ENCODE measurements at places on chromosomes 4 and X.

DNA sequence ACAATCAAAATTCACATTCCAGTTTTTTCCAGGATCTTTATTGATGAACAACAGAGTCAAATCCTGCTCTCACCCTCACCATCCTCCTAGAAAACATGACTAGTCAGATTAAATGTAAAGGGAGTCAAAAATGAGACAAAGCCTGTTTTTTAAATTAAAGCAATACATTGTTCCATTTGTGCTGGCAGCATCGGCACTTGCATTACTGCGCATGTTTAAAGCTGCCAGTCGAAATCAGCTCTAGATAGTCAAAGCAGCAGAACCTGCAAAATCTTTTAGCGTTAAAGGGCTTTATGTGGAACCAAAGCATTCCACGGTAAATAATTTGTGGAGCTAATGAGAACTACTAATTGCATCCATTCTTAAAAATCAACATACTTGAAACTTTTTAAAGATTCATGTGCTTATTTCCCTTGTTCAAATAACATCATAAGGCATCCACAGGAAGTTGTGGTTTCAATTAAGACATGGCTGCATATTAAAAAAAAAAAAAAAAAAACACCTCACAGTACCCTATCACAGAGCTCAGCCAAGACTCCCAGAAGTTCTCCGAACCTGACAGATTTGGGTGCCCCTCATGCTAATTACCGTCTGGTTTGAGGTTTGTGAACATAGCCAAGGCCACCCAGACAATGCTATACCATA is 82.2 kb downstream of the SH3KBP1 start:
- DNase-seq = no peak

- no peak for DNase-seq
Observed at GRCh38 chr4:110289601-110290100, 91.2 kb upstream of the ELOVL6 start.

DNA sequence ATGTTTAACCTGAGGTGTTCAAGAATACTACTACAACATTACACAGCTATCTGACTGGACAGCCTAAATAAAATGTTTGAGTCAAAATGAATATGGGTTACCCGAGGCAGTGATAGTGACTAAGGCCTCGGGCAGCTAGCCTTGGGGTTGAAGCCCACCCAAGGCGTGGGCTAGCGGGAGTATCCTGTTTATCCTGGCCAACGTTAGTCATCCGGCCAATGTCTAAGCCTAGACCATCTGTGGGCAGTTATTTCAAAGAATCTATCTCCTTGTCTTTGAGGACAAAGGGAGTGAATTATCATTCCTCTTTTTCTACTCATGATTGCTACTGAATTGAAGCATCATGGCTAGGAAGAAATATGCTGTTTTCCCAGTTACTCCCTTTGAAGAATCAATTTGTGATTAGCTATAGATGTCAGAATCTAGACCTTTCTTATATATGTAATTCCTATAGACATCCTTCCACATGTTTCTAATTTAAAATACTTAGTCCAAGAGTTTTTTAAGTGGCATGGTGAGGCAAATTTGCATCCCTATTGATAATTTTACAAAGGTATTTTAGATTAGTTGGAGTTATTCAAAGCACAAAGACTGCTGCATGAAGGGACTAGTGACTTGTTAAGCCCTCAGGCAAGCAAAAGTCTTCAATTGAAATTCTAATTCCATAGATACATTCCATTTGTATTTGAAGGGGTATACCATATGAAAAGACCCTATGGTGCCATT is 6.0 kb upstream of the PDGFC start:
- DNase-seq = no peak

DNA sequence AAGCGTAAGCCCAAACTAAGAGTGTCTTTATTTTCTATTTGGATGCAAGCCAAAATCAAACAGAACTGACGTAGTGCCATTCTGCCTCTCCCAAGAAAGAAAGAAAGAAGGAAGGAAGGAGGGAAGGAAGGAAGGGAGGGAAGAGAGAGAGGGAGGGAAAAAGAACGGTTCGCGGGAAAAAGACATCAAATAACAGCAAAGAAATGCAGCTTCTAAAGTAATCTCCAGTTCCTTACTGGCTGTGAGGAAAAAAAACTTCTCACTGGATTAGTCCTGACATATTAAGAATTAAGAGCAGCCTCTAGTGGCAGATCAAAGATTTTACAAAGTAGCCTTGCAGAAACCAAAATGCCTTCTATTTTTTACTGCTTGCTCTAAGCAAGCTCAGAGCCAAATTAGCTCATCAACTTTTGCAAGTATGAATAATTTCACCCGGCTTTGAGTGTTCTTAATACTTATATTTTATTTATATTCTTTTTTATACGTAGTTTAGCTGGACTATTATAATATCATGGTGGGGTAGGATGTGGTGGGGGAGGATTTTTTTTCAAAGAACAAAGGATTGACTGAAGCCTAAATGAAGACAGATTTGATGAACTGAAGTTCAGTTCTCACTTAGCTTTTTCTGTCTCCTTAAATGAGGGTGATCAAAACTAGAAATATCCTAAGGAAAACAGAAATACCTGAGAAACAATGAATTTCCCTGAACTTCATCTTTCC is 36.6 kb downstream of the PITX2 start:
- DNase-seq = no peak

GRCh38 chr4:181281451-181281850 is 961.8 kb upstream of the TENM3 start:
- DNase-seq = no peak

- DNase-seq = no peak
Observed at GRCh38 chr4:138869165-138869564, 146.4 kb upstream of the NOCT start.

DNA sequence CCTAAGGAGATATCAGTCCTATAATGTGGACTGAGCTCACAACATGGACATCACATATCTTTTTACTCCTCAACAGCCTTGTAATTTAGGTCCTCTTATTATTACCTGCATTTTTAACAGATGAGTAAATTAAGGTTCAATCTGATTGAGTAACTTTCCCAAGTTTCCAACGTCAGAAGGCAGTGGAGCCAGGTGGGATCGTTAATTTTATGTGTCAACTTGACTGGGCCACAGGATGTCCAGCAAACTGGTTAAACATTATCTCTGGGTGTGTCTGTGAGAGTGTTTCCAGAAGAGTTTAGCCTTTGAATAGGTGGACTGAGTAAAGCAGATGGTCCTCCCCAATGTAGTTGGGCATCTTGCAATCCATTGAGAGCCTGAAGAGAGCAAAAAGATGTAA is 59.0 kb upstream of the SLIT2 start:
- DNase-seq = no peak

DNA sequence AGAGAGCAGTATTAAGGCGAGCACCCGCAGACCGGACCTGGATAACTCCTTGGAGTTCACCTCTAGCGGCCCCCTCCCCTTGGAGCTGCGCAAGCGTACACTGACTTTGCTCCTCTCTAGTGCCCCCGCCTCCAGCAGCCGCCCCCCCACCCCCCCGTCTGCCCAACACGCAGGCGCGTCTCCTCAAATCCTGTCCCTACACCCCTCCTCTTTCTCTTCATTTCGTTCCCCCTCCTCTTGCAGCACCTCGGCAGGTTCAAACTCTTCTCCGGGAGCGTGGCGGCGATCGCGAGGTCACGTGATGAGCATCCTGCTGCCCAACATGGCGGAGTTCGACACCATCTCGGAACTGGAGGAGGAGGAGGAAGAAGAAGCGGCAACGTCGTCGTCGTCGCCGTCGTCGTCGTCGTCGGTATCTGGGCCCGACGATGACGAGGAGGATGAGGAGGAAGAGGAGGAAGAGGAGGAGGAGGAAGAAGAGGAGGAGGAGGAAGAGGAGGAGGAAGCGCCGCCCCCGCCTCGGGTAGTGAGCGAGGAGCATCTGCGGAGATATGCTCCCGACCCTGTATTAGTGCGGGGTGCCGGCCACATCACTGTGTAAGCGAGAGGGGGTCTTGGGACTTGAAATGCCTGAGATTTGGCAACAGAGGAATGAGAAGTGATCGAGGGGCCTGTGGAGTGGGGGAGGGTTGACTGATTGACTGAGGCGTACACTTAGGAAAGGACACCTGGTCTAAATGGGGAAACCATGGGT is at the start of gene CHIC1:
CHIC1 (plus strand) TSS at position 214 of the 754 bp plus-strand sequence; CDS start at position 302, 88 bp downstream.
- DNase-seq = peak; percentile 78

DNA sequence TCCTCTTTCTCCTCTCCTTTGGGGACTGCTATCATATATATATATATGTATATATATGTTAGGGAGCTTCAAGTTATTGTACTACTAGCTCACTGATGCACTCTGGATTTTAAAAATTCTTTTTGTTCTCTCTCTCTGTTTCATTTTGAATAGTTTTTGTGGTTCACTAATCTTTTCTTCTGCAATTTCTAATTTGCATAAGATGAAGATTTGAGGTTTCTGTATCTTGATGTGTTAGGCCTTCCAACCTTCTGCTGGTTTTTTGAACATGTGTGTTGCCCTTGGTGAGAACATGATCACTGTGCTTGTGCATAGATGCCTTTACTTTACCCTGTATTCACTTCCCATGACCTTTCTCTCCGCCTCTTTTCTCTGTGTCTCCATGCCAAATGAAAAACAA is 7.8 kb upstream of the ZNF718 start:
- DNase-seq = no peak

GRCh38 chr4:10853196-10853595 is 168.6 kb upstream of the CLNK start:
- no peak for DNase-seq

DNA sequence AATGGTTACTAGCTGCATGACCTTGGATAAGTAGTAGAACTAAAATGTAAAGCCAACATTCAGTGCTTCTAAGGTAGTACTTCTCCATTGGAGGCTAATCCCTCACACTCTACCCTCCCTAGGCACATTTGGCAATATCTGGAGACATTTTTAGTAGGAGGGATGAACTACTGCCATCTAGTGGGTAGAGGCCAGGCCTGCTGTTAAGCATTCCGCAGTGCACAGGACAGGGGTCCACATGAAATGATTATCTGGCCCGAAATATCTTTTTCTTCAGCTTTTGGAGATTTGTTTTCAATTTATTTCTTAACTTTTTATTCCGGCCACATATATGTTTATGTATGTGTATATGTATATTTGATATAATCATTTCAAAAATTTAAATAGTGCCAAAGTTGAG is 36.0 kb upstream of the SPANXC start:
- peak; percentile 54 for DNase-seq

DNA sequence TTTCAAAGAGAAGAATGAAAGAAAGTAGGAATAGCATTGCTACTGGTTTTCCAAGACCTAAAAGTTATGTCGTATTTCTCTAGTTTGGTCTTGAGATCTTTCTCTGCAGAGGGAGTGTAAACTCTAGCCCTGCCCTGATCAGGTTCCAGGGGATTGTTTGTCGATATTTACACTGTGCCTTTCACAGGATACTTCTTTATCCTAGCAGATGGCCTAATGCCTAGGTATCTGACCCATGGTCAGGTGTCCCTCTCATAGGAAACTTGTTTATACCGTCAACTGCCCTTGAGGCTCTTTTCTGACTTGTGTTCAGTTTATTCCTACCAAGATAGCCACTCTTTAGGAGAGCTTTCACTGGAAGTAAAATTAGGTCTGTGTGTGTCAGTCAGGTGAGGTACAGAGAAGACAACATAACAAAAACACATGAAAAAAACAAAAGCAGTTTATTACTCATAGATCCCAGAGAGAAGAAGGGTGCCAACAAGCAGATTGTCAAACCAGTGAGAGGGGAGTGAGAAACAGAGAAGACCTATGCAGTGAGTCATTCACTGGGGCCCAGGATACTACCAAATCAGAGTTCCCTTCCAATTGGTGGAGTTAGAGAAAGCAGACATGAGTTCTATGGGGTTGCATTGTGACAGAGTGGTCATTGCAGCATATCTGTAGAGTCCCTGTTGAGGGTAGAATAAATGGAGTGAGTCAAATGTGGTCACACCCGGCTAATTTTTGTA is 40.6 kb upstream of the THOC2 start:
- no peak for DNase-seq

GRCh38 chr4:68995292-68995691 is 43.7 kb upstream of the UGT2A3 start:
- no peak for DNase-seq

DNA sequence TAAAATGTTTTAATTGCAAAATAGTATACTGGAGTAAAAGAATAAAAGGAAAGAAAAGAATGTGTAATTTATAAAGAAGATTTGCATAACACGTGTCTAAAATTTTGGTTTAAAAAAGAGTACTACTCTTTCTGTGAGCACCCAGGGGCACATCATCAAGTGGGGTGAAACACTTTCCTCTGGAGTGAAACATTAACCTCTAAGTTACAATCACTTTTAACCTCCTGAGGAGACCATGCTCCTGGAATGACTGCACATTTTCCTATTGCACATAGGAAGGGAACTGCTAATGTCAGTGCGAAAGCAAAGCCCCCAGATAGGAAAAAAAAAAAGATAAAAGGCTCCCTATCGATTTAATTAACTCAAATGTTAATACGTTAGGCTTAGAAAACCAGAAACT is 13.3 kb downstream of the VEGFC start:
- no peak for DNase-seq

GRCh38 chr4:176226736-176227135 is 31.4 kb upstream of the SPATA4 start:
- no peak for DNase-seq

DNA sequence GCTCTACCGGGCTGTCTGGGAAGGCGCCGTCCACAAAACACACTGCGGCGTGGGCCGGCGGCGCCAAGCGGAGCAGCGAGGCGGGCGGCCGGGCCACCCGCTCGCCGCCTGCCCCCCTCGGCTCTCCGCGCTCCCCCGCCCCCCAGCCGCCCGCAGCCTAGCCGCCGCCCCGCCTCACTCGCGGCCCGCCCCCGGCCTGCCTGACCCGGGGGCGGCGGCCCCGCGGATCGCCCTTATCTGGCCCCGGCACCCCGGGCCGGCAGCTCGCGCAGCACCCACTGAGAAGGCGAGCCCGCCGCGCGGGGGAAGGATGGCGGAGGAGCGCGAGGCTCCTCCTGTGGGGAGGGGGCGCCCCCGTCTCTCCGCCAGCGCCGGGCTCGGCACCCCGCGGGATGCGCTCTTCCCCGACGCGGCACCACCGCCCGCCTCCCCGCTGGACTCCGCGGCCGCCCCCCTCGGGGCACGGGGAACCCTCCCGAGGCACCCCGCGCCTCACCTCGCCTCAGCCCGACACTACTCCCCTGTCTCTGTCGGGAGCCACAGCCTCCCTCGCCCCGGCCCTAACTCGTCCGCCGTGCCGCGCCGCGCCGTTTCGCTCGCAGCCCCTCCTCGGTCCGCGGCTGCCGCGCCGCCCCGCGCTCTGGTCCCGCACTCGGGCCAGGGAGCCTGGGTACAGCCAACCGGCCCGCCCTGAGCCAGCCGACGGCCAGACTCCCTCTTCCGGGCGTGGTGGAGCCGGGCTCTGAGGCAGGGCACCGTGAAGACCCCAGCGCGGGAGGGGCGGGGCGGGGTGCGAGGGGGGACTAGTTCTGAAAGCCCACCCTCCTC is 566 bp downstream of the ATP11C start:
- peak; percentile 24 for DNase-seq

All from NCI-H524 (cell line).